ENCODE measurements at places on chromosomes 16 and 17. TPM values are rescaled to one million over a fixed set of nuclear protein-coding genes. Genes with fewer than 3 reads are reported as not detected.

The HLF gene
- total RNA-seq, result 1.5 TPM

The WNT9B gene
- 1.6 TPM for total RNA-seq

The FOXJ1 gene
- total RNA-seq, result 2.0 TPM

The HYDIN gene
- total RNA-seq, result 1.2 TPM

The TBC1D28 gene
- 0.18 TPM for total RNA-seq

The NLE1 gene
- total RNA-seq, result 23.8 TPM

The OTOP3 gene
- not detected for total RNA-seq

Data from mesothelial cell of epicardium (in vitro differentiated cells).